ENCODE measurements at places on chromosomes 4 and X.
A peak's percentile ranks its signal among the peaks of the same experiment; 100 is the strongest.

GRCh38 chr4:99144070-99144469 is at the start of gene ADH4:
Gene ADH4, minus strand, starts transcription at chr4:99144297. Its CDS starts 75 bp downstream, at chr4:99144222.
- DNase-seq: no peak

GRCh38 chr4:125780164-125780563 is 465.4 kb downstream of the FAT4 start:
- DNase-seq: no peak

GRCh38 chrX:119015407-119016237 is 41.2 kb downstream of the LONRF3 start:
- peak; percentile 62 for DNase-seq

DNA sequence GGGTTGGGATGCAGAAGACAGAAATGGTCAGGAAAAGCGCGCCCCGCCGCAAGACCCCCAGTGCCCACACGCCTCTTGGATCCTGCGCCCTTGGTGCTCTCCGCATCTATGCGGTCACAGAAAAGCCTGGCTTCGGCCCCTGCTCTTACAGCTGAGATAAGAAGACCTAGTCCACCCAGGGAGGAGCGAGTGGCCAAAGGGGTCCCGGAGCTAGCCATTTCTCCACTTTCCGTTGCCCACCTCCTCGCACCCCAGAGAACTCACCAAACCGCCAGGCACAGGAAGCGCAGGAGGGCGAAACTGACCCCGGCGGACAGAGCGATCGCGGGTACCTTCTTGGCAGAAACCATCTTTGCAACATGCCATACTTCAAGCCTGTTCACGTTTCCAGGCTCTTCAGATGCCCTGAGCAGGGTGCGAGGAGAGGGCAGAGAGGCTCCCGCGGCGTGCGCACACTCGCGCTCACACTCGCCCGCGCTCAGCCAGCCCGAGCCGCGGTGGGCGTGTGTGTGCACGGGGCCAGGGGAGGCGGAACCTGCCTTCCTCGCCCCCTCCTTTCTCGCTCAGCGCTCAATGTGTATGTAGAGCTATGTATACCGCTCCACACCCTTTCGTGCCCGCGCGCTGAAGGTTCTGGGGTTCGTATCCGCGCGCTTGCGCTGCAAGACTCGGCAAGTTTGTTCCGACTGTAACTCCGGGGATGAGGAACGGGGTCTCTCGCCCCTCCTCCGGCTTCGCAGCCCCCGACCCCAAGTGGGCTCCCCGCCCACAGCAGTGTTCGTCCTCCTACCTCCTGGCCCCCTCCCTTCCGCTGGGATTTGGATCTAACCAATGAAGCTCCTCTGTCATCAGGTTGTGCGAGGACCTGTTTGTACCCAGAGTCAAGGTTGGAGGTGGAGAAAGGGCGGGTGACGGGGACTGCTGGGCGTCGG is at the start of gene GABRA4:
TSS of gene GABRA4 (minus strand) at position 507 of the 932 bp plus-strand sequence. CDS start at position 350, 157 bp downstream.
- DNase-seq: no peak

DNA sequence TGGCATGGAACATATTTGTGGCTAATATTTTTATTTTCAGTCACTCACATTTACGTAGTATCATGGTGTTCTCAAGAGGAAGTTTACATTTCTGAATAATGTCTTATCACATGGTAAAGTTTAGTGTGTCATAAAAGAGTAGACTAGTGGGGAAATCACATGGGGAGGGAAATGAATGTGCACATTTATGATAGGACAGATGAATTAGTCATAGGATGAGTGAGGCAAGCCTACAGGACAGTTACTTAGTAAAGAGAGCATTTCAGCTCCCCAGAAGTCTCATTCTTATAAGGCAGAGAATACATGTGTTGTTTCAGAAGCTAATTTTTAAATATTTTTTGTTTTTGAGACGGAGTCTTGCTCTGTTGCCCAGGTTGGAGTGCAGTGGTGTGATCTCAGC is 6.2 kb downstream of the GK start:
- no peak for DNase-seq

DNA sequence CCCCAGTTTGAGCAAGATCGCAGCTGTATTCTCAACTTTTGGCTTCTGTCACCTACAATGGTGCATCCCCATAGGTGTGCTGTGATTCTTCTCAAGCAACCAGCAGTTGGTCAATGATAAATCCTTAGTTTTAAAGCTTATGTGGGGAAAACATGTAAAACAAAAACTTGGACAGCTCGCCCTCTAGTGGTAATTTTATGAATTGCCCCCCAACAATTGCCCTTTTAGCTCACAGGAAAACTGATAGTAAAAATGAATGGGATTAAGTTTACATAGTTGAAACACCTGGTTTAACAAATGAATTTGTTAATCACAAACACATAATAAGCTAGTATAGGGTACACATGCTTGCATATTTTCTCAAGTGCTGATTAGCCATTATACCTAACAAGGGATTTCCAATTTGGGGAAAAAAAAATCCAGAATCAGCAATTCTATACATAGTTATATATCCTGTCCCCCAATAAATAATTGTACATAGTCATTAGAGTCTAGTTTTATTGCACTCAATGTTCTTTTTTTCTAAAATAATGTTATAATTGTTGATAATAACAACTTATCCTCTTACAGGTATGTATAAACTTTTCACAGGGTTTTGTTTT is 30.1 kb downstream of the TEX13A start:
- DNase-seq: no peak

DNA sequence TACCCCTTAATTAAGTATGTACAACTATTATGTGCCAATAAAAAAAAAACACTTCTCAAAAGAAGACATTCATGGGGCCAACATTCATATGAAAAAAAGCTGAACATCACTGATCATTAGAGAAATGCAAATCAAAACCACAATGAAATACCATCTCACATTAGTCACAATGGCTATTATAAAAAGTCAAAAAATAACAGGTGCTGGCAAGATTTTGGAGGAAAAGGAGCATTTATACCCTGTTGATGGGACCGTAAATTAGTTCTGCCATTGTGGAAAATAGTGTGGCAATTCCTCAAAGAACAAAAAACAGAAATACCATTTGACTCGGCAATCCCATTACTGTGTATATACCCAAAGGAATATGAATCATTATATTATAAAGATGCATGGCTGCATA is 229.9 kb downstream of the PAPSS1 start:
- no peak for DNase-seq

GRCh38 chr4:56231410-56231809 is 155.9 kb downstream of the AASDH start:
- DNase-seq: no peak

GRCh38 chr4:104330125-104330905 is 164.4 kb downstream of the CXXC4 start:
- DNase-seq: no peak

DNA sequence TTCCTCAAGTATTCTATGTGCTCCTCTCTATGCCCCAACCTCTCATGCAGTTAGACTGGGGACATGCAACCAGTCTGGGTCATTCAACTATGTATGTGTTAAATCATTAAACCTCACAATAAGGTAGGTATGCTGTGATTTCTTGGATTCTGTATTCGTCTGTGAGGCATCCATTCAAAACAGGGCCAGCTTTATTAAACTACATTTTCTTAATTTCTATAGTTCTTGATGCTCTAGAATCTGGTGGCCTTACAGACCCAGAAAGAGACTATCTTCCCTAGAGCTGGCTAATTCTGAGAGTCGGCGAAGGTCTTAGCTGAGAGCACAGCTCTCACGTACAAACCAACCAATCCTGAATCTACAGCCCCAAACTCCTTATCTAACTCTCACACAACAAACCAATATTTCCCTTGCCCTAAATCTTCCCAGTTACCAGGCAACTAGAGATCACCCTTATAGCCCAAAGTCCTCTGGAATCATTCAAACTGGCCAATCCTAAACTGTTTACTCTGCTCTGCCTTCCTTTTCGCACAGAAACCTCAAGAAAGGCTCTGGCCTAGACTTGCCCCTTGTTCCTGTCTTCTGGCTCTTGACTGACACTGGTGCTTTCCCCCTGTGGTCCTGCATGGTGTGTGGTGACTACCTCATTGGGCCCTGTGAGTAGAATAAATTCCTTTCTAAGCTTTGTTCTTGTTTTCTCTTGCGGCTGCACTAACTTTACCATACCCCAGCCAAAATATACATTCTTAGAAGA is 203.5 kb upstream of the TET2 start:
- no peak for DNase-seq

DNA sequence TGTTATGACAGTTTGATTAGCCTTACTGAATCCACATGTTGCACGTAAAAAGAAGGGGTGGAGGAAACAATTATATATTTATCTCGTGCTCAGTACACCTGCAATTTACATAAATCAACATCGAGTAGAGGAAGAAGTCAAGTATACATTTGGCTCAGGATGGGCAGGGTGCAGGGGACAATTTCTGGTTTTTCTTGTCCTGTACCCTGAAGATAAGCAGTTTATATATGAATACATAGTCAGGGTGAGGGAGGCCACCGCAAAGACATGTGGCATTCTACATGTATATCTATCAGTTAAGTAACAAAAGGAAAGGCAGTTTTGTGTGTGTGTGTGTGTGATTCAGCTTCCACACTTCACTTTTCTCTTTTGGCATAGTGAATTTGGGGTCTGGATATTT is 11.1 kb upstream of the EREG start:
- no peak for DNase-seq

GRCh38 chr4:122224348-122224747 is 72.2 kb downstream of the BLTP1 start:
- no peak for DNase-seq

GRCh38 chr4:108171339-108172230 is 2.9 kb upstream of the LEF1 start:
- no peak for DNase-seq

GRCh38 chr4:154838694-154839093 is 57.6 kb downstream of the RBM46 start:
- DNase-seq: no peak

- DNase-seq: no peak
Measured at GRCh38 chr4:7434766-7435150, at the start of gene PSAPL1. Gene PSAPL1, minus strand, starts transcription at chr4:7434930. Its CDS starts 51 bp downstream, at chr4:7434879.

- DNase-seq: no peak
Measured at GRCh38 chrX:120260369-120260768, 9.8 kb downstream of the ZBTB33 start.

GRCh38 chrX:55004231-55004630 is 4.1 kb downstream of the APEX2 start:
- no peak for DNase-seq

GRCh38 chr4:60962286-60962685 is 237.8 kb upstream of the ADGRL3 start:
- no peak for DNase-seq

DNA sequence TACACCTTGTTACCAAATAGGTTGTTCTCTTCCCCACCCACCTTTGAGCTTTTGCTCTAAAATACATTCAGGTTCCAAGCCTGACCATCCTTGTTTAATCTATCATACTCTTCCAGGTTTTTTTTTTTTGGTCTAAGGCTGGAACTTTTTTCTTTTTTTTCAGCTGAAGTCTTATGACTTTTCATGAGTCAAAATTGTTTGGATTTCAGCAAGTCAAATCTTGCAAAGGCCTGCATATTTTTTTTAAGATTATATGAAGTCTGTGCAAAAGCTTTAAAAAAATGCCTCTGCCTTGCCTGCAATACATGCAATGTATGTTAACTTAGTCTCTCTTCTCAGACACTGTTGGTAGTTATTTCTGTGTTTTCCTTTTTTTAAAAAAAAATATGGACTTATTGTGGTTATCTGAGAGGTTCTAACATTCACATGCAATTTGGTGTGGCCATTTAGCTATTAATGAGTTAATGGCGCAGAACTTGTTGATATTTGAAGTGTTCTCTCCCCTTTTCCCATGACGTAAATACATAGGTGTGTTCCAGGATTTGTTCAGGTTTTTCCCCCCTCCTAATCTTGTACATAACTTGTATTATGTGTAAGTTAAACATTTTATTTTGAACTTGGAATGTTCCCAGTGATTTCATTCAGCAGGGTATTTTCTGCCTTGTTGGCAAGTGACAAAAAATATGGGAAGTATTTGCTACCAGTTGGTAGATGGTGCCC is 58.7 kb downstream of the CCKAR start:
- no peak for DNase-seq

- DNase-seq: no peak
Measured at GRCh38 chr4:41678951-41679350, 69.6 kb downstream of the PHOX2B start.

DNA sequence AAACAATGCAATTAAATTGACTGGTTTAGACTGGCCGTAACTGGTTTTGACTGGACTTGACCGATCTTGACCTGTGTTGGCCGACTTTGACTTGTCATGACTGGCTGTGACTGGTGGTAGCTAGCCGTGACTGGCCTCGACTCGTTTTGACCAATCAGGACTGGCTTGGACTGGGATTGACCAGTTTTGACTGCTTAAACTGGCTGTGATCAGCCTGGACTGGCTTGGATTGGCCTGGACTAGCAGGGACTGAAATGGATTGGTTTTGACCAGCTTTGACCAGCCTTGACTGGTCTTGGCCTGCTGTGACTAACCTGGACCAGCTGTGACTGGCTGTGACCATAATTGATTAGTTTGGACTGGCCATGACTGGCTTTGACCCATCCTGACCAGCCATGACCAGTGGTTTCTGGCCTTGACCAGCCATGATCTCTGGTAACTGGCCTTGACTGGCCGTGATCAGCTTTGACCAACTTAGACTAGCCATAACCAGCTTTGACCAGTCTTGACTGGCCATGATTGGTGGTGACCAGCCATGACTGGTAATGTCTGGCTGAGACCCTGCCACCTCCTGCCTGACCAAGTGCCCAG is 13.1 kb downstream of the SUV39H1 start:
- DNase-seq: no peak

DNA sequence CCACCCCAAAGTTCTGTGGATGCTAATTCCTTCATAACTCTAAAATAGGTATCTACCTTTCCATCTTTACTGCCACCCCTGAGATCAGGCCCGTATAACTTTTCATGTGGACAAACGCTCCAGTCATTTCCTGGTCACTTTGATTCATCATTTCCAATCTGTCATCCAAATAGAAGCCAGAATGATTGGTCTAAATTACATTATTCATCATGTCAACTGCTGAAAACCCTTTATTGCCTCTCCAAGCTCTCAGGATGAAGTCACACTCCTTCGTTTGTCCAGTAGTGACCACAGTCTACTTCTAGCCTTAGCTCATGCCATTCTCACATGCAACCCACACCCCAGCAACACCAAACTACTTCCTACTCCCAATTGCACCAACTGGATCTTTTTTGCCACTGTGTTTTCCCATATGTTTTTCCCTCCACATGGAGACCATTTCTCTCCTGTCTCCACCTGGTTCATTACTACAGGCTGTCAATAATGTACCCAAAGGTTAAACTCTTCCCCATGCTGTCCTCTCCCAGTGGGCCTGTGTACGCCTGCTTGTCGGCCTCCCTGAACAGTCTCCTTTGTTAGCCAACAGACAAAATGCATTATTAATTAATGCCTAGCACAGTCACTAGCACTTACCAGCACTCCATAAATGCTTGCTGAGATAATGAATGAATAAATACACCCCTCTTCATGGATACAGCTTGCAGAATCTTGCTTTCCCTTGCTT is 382.6 kb upstream of the NOCT start:
- DNase-seq: no peak

GRCh38 chr4:164095313-164096110 is 601.0 kb downstream of the TMA16 start:
- DNase-seq: no peak

GRCh38 chrX:35785075-35785474 is 13.1 kb upstream of the MAGEB16 start:
- no peak for DNase-seq
